ENCODE measurements at places on chromosomes 3 and 15. TPM values are rescaled to one million over a fixed set of nuclear protein-coding genes. Genes with fewer than 3 reads are reported as not detected.

DNA sequence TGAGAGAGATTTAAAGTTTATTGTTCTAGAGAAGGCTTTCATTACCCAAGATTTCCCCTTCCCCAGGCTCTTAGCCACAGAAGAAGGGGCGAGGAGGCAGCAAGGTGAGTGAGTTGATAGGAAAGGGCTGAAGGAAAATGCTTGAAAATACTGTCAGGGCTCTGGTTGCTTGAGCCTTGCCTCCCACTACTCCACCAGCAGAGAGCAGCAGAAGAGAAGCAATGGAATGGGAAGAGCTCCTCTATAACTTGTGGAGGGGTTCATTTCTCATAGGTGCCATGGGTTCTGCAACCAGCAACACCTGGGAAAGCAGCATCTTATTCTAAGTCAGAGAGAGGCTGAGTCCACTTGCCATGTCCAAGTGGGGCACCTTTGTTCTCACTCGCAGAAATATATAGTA is 184.0 kb upstream of the CNTN6 start:
- DNase-seq: no peak

DNA sequence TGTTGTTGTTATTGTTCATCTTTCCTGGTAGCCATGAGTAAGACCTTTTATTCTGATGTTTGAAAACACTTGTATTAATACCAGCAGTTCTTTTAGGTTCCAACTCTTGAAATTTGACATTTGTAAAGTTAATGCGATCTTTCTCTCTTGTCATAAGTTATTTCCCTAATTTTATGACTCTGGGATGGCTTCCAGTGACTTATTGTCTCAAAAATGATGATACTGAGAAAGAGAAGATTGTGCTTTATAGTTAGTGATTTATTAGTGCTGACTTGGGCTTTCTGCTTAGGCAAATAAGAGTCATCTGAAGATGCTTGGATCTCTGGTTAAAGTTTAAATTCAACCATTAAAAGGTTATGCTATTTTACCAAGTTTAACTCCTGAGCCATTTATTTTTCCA is 715.2 kb downstream of the GRM7 start:
- no peak for DNase-seq

- DNase-seq: no peak
These were observed 6.9 kb downstream of the CRBN start for GRCh38 chr3:3172627-3173026.

DNA sequence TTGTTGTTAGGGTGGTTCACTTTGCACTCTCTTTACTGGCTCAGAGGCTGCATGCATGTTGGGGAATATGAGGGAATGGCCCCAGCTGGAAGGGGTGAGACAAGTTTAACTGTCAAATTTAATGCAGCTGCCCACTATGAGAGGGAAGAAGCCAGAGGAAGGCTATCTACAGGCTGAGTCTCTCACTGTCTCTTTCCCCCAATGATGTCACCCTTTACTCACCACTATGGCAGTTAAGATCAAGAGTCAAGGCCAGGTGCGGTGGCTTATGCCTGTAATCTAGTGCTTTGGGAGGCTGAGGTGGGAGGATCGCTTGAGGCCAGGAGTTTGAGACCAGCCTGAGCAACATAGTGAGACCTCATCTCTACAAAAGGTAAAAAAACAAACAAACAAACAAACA is 12.2 kb upstream of the RBMS3 start:
- DNase-seq: no peak

GRCh38 chr3:177906578-177907229 is 629.5 kb upstream of the KCNMB2 start:
- DNase-seq: no peak

The PXYLP1 gene
- total RNA-seq: 10.8 TPM

The PHLDB2 gene
- total RNA-seq: 43.3 TPM

The FHIT gene
- 6.8 TPM for total RNA-seq

The TUSC7 gene
- total RNA-seq: not detected

Data from upper lobe of left lung (tissue), 6 donors.